ENCODE measurements at places on chromosomes 1 and 21. TPM values are rescaled to one million over a fixed set of nuclear protein-coding genes. Genes with fewer than 3 reads are reported as not detected.

PLXNA2 gene
- 1.1 TPM for total RNA-seq

SPRR5 gene
- not detected for total RNA-seq

CFHR1 gene
- total RNA-seq, result not detected

CXADR gene
- 2.0 TPM for total RNA-seq

MCOLN3 gene
- total RNA-seq, result 0.28 TPM

IGSF21 gene
- not detected for total RNA-seq

SH2D2A gene
- not detected for total RNA-seq

HSD11B1 gene
- total RNA-seq, result 137 TPM

SH3GLB1 gene
- total RNA-seq, result 26.0 TPM

KRTAP11-1 gene
- not detected for total RNA-seq

SLAMF9 gene
- total RNA-seq, result 0.46 TPM

ACKR1 gene
- not detected for total RNA-seq

AK2 gene
- total RNA-seq, result 93.1 TPM

NTRK1 gene
- total RNA-seq, result not detected

REN gene
- total RNA-seq, result 0.28 TPM

SPATA45 gene
- 0.28 TPM for total RNA-seq

Measured in smooth muscle cell of bladder (primary cell).